ENCODE measurements at places on chromosomes 7 and 10.

- no peak for DNase-seq
These were observed 866 bp downstream of the CNOT4 start for GRCh38 chr7:135508883-135509588.

DNA sequence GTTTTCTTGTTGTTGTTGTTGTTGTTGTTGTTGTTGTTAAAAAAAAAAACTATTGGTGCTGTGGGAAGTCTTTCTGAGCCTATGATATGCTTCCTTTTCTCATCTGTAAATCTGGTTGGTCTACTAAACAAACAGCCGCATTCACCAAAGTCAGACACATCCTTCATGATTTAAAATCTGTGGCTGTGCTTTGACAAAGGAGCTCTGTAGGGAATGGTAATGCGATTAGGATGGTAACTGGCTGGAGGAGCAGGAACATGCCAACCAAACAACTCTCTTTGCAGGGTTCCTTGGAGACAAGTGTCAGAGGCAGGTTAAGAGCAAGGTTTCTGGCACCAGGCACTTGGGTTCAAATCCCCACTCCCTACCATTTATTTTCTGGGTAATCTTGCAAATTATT, 14.9 kb upstream of the SP4 start:
- DNase-seq, result no peak

GRCh38 chr7:112707655-112708054, 82.5 kb downstream of the TMEM168 start:
- no peak for DNase-seq

- DNase-seq, result no peak
These were observed 157.2 kb upstream of the GNAI1 start for GRCh38 chr7:79977481-79977880.

DNA sequence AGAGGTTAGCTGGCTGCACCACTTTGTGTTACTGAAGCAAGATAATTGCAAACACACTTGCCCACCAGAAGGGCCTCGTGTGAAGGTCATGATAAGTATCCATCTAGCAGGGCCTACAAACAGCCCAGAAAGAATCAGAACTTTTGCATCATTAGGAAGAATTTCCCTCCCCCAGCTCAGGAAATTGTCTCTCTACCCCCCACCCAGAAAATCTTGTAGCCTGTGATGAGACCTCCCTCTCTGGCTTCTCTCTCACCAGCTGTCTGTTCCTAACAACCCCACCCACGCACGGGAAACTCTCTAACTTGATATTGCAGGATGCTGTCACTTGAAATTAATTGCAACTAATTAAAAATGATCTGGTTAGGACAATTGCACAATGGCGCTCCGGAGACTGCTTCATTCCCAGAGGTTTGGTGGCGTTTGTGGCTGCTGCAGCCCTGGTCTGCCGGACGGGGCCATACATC, 34.5 kb downstream of the ZNF503 start:
- no peak for DNase-seq

GRCh38 chr10:14605231-14605925, 169.3 kb downstream of the FAM107B start:
- DNase-seq, result no peak

GRCh38 chr10:75569506-75569905, 138.1 kb downstream of the LRMDA start:
- DNase-seq, result no peak

DNA sequence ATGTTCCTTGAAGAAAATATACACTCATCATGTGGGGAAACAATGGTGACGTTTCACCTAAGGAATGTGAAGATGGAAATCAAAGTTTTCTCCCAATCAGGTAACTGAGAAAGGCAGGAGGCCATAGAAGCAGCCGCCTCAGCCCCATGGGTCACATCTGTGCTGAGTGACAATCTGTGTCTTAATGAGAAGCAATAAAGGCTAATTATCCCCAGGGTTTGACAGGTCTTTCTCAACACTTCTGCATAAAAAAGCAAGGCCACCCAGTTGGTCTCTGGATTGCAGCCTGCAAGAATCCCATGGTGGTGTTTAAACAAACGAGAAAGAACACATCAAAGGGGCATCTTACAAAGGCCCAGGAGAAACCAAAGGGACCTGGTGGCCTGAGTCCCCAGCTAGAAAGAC, 91.1 kb upstream of the TNS3 start:
- DNase-seq, result no peak

- DNase-seq, result no peak
These were observed 18.1 kb downstream of the PDGFA start for GRCh38 chr7:501526-501925.

DNA sequence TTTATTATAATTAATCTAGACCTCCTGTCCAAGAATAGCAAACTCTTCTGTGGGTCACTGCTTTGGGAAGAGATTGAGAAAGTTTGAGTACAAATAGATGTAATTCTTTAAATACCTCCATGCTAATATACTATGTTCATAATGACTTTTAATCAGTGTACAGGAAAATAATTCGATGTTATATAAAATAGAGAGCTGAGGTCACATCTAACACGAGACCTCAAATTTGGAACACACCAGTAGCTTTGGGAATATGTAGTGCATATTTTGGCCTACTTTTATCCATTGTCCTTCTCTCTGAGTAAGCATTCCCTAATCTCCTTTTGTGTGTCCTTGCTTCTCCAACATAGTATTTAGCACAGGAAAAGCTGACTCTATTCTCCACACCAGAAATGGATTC, 27.3 kb upstream of the CABCOCO1 start:
- DNase-seq, result no peak

- DNase-seq, result no peak
These were observed 86.0 kb upstream of the ZMIZ1 start for GRCh38 chr10:78982726-78983125.

DNA sequence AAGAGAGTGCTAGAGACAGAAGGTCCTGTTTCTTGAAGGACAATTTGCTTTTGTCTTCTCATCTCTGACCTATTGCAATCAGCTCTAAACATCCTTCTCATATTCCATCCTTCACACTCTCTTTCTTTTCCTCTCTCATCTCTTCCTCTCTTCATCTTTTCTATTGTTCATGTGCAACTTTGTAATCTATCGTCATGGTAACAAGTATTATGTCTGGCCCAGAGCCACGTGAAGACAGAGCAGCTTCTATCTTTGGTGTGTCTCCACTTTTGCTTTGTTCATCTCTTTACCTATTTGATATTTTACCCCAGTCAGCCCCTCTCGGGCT, 104.9 kb upstream of the ABCB5 start:
- no peak for DNase-seq

DNA sequence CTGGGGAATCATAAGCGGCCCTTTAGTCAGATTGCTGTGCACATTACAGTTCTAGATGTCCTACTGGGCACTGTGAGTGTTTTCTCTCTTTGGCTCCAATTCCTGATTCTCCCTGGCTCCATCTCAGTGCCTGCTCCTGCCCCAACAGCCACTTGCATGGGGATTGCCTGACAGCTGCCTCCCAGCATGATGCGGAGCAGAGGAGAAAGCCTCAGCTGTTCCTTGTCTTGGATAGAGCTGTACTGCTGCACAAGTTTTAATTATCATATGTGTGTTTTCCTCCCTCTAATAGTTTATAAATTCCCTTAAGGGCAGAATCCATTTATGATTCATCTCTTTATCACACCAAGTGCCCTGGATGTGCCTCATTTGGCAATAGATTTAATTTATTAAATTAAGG, 285.8 kb upstream of the COBL start:
- no peak for DNase-seq

GRCh38 chr7:115047958-115048720, 126.2 kb downstream of the MDFIC start:
- no peak for DNase-seq

GRCh38 chr10:130053561-130053960, 57.1 kb downstream of the C10orf143 start:
- DNase-seq, result no peak

GRCh38 chr7:17674166-17674942, 265.9 kb downstream of the SNX13 start:
- DNase-seq, result no peak

Measured in stimulated activated CD4-positive, alpha-beta T cell treated with anti-CD3 and anti-CD28 coated beads, TNF-alpha, amount 100 ng/mL, for 4 hours (primary cell).